HT1080 (cell line): ENCODE measurements at places on chromosomes 1 and 21.
A peak's percentile ranks its signal among the peaks of the same experiment; 100 is the strongest.

GRCh38 chr1:94614168-94614815, 72.7 kb upstream of the F3 start:
- no peak for DNase-seq

GRCh38 chr1:182331387-182331786, 60.2 kb downstream of the GLUL start:
- DNase-seq, result no peak

DNA sequence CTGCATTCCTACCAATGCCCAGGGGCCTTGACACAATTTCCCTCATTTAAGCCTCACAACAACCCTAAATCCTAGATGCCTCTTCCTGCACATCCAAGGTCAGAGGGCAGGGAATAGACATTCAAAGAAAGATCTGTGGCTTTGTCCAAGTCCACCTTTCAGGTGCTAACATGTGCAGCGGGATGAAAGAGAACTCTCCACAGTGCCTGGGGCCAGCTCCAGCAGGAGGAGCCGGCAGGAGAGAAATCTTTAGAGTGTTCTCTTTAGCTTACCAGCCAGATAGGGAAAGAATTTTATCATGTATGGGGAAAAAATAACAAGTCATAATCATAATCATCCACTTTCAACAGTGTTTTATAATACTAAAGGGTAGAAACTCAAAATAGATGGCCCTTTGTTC, 319.7 kb downstream of the MATN1 start:
- DNase-seq, result no peak

DNA sequence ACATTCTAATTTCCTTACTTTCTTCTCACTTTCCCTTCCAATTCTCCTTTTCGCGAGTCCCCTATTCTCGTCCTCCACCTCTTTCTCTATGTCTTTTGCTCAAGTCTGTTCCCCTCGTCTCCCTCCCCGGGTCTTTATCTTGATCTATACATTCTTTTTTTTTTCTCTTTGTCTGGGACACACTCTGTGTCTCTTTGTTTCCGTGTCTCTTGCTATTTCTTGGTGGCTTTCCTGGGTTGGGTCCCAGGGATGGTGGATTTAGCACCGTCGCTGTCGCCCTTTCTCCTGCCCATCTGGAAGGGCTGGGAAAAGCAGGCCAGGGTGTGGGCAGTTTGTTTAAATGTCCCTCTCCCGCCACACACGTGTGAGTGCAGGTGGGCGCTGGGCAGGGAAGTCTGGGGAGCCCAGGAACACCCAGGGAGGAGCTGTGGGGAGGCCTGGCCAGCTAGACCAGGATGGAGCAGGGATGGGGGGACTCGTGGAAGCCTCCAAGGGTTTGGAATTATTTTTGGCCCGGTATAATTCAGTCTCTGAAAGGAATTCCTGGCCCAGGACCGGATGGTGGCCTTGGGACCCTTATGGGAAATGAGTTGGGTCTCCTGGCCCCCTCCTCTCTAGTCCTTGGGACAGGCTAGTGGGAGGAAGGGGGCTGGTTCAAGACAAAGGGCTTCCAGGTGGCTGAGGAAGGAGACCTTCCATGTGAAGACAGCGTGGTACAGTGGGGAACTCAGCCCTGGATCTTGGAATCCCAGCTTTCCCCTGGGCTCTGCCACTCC, 9.5 kb upstream of the ID3 start:
- no peak for DNase-seq

- DNase-seq, result no peak
Observed at GRCh38 chr1:97563926-97564325, 356.9 kb downstream of the DPYD start.

DNA sequence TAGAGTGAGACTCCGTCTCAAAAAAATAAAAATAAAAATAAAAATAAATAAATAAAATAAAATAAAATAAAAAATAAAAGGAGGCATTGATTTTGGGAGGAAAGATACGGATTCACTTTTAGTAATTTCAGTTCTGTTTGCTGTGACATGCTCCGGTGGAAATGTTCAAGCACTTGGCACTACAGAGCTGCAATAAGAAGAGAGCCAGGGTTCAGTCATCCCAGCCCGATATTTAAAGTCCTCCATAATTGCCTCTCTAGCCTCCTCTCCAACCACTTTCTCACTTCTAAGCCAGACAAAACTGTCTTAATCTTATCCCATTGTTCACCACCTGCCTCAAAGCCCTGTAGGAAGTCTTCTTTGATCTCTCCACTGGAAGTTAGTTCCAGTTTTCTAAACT, 55.0 kb upstream of the MACF1 start:
- DNase-seq, result no peak

- DNase-seq, result peak; percentile 19
Observed at GRCh38 chr1:212774584-212774983, 17.0 kb downstream of the NSL1 start.

DNA sequence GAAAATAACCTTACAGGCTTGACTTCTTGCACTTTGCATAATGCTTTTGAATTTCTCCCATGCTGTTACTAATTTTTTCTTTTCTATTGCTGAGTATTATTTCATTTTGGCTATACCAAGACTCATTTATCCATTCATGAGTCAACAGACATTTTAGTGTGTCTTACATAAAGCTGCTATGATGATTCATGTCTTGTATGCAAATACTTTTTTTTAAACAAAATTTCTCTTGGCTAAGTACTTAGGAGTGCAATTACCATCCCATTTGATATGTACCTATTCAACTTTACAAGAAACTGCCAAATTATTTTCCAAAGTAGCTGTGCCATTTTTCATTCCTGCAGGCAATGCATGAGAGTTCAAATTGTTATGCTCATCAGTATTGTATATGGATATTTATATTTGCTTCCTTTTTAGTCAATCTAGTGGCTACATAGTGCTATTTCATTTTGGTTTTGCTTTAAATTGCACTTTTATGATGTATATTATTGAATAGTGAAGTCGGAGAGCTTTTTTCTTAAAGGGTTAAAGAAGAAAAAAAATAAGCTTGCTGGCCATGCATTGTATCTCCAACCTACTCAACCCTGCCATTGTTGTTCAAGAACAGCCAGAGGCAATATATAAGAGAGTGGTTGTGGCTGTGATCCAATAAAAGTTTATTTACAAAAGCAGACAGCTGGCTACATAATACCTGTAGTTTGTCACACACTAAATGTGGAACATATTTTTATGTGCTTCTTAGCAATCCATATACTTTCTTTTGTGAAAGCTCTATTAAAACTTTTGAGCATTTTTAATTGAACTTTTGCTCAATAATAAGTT, 862.8 kb downstream of the KCNT2 start:
- no peak for DNase-seq

- DNase-seq, result no peak
Observed at GRCh38 chr1:72122099-72122880, 160.0 kb downstream of the NEGR1 start.

- peak; percentile 97 for DNase-seq
Observed at GRCh38 chr1:214404571-214405213, 123.7 kb downstream of the SMYD2 start.

GRCh38 chr1:76939050-76939816, 72.0 kb downstream of the ST6GALNAC5 start:
- DNase-seq, result peak; percentile 32

DNA sequence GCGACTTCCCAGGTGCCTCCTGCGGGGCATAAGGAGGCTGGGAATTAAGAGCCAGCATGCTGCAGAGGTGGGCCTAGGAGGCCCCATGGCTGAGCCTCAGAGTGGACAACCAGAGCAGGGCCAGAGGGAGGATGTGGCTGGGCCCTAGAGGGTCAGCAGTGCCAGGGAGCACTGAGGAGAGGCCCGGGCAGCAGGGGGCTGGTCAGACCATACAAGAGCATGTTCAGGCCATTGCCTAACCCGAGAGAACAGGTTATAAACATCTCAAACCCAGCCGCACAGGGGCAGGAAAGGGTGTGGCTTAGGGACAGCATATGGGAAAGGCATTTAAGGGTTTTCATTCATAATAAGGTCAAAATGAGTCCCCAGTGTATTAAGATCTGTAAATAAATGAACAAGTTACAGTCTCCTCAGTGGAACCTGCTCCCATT, 51.1 kb downstream of the IER5 start:
- peak; percentile 84 for DNase-seq

DNA sequence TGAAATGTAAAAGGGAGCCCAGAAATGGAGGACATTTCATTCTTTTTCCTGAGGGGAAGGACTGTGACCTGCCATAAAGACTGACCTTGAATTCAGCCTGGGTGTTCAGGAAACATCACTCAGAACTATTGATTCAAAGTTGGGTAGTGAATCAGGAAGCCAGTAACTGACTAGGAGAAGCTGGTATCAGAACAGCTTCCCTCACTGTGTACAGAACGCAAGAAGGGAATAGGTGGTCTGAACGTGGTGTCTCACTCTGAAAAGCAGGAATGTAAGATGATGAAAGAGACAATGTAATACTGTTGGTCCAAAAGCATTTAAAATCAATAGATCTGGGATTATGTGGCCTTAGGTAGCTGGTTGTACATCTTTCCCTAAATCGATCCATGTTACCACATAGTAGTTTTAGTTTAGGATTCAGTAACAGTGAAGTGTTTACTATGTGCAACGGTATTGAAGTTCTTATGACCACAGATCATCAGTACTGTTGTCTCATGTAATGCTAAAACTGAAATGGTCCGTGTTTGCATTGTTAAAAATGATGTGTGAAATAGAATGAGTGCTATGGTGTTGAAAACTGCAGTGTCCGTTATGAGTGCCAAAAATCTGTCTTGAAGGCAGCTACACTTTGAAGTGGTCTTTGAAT, 2.9 kb downstream of the RGS2 start:
- DNase-seq, result no peak
